ENCODE measurements at places on chromosomes 13 and 19.

- DNase-seq, result no peak
Measured at GRCh38 chr13:28794396-28794795, 25.7 kb upstream of the MTUS2 start.

GRCh38 chr13:104143760-104144416, 1077.7 kb upstream of the SLC10A2 start:
- peak; percentile 87 for DNase-seq

DNA sequence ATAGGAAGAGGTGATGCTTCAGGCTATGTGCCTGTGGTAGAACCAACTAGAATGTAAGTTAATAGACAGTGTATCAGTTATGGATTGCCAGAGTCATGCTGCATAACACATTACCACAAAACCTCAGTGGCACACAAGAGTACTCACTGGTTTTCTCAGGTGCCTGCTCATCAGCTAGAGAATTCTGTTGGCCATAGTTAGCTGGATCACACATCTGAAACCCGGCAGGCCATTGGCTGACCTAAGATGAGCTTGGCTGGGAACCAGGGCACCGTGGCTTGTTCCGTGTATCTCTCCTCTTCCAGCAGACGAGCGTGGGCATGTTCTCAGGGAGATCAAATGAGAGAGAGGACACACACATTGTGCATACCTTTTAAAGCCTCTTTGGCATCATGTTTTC, 76.7 kb downstream of the TEX26 start:
- no peak for DNase-seq

GRCh38 chr19:3211191-3211590, 13.3 kb upstream of the CELF5 start:
- no peak for DNase-seq

DNA sequence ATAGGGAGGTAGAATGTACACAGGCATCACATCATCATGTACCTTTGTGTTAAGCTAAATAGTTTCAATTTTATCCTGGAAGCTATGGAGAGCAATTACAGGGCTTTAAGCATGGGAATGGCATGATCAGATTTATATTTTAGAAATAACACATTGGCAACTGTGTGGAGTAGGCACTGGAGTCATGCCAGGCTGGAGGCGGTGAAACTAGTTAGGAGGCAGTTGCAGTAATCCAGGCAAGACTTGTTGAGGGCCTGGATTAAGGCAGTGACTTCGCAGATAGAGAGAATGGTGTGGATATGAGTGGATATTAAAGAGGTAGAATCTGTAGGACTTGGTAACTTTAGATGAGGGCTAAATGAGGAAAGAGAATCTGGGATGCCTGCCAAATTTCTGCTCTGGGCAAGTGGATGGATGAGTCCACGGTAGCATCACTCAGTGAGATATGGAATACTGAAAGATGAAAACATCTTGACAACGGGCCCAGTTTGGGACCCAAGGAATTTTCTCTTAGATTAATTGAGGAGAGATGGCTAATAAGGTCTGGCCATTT, 506.2 kb downstream of the FGF9 start:
- no peak for DNase-seq

GRCh38 chr19:55311797-55312196, 13.3 kb downstream of the TMEM150B start:
- DNase-seq, result no peak

DNA sequence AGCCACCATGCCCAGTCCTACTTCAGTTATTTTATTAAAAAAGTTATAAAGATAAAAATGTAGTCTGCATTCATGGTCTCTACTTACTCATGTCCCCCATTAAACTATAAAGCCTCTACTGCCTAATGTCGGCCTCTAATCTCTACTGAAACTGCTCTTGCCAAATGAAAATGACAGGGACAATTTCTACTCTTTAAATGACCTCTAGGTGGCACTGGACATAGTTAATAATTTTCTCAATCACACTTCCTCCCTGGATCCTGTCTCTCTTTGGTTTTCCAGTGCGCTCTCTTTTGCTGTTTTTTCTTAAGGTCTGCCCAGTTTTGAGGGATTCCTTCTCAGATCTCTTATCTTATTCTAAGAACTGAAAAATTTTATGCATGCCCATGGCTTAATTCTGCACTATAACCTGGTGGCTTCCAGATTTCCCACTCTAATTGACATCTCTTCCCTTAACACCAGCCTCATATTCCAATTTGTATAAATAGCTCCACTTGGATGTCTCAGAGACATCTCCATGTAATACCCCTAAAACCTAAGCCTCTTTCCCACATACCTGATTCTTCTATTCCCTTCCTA, 54.3 kb downstream of the MTMR6 start:
- DNase-seq, result no peak

DNA sequence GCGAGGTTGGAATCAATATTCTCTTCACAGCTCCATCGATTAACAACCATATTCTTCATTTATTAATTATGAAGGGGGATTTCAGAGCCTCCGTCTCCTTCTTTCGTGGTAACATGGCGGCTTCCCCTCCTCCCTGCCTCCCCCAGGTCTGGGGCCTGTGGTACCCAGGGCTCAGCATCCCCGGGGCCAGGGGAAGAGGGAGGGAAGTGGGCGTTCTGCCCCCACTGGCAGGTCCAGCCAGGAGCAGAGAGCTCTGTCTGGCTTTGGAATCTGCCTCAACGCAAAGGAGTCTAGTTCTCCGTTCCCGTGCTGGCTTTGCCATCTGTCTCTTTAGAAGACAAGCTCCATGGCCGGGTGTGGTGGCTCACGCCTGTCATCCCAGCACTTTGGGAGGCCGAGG, 37.8 kb upstream of the ONECUT3 start:
- DNase-seq, result no peak

DNA sequence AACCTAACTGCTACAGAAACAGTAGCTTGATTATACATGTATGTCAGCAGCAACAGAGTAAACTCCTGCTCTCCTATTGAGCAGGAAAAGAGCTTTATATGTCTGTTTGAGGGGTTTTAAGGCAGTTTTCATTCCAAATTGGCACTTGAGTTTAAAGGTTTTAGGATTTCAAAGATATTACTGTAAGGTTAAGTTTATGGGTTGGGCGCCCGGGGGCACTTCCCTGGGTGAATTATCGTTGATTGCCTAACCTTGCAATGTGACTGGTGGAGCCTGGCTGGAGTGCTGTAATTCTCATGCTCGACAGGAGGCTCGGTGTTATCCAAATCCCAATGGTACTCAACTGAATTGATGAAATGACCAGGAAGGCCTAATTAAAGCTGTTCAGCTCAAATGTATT, 1586.1 kb downstream of the OLFM4 start:
- peak; percentile 81 for DNase-seq

GRCh38 chr13:46667687-46668281, 114.8 kb downstream of the LRCH1 start:
- no peak for DNase-seq

DNA sequence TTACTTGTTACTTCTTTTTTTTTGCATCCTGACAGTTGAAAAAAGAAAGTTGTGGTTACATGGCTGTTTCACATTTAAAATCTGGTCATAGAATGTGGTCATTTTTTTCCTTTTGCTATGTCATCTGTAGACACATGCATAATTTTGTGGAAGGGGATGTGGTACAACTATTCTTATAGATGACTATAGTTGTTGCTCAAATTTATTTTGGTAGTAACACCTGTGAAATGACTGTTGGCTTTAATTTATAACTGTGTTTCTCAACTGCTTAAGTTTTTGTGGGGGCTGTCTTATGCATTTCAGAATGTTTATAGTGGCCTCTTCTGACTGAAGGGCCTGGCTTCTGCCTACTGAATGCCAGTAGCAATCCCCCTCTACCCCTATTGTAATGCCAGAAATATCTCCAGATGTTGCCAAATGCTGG, 130.5 kb downstream of the PAN3 start:
- no peak for DNase-seq

DNA sequence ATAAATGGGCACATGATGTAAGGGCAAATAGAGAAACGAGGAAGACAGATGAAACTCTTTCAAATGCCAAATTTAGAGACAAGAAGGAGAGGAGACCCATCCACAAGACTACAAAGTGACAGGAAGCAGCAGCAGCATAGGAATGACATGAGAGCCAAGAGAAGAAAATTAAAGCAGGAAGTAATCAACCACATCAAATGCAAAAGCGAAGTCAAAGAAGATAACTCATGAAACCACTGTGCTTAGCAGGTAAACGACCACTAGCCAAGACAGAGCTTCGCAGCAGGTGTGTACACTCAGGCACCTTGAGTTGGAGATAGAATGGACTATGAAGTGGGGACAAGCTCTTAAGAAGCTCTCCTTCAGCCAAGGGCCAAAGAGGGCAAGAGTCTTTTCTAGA, 64.1 kb downstream of the KLF12 start:
- no peak for DNase-seq

- no peak for DNase-seq
Measured at GRCh38 chr13:51831519-51831918, 13.5 kb downstream of the TMEM272 start.

- no peak for DNase-seq
Measured at GRCh38 chr13:101845245-101846020, 393.0 kb downstream of the ITGBL1 start.

DNA sequence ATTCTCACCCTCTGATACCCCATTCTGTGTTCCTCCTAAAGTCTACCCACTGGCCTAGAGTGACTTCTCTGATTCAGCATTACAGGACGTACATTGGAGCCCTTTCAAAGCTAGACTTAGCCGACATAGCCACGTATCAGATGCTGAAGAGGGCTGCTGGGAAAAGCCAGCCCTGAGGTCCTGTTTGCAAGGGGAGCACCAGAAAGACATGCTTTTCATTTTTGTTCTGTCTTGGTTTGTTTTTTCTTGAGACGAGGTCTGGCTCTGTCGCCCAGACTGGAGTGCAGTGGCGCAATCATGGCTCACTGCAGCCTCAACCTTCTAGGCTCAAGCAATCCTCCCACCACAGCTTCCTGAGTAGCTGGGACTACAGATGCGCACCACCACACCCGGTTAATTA, 6.3 kb upstream of the ZSWIM4 start:
- DNase-seq, result no peak

DNA sequence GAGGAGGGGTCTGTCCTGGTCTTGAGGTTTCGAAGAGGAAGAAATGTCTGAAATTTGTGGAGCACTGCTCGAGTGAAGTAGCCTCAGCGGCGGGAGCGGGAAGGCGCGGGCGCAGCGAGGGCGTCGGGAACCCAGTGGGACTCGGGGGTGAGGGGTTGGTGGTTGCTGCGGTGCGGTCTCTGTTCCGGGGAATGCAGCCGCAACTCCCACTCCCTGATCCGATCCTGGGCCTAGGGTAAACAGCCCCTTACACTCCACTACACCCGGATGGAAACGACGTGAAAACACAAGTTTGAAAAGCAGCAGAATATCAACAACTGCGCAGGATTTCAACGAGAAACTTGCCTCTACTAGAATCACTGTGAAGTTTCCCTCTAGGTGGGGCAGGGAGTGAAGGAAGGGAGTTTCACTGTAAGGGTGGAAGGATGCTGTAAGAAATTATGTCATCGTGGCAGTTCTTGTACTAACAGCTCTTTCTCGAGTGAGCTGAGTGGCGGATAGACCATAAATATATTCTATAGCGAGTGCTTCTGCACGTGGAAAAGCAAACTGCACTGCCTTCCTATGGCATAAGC, 2.0 kb upstream of the KLF12 start:
- peak; percentile 72 for DNase-seq

DNA sequence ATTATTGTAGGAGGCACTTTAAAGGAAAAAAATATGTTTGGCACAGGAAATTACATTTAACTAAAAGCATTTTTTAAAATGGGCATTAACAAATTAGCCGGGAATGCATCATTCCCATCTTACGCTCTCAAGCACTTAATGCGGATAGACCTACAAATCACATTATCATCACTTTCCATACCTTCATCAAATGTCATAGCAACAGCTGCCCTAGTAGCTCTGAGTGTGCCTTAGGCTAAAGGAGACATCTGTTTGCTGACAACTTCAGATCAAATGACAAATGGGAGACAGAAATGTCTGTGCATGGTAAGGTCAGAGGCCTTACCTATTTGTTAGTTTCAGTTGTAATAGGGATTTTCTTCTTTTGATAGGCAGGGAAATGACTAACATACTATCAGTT, 773.2 kb upstream of the SLC10A2 start:
- DNase-seq, result peak; percentile 82

DNA sequence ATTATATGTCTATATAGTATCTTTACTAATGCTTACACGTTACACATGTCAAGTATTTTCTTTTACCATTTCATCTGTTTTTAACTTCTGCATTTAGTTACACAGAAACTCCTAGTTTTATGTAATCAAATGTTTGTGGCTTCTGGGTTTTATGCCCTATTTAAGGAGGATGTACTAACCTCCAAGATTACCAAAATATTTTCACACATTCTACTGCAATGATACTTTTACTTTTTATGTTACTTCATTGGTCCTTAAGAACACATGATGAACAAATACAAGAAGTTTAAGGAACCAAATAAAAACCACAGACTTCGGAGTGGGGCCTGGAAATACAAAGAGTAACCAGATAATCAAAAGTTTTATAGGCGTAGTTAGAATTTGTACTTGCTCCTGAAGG, 37.2 kb downstream of the ZC3H13 start:
- no peak for DNase-seq

DNA sequence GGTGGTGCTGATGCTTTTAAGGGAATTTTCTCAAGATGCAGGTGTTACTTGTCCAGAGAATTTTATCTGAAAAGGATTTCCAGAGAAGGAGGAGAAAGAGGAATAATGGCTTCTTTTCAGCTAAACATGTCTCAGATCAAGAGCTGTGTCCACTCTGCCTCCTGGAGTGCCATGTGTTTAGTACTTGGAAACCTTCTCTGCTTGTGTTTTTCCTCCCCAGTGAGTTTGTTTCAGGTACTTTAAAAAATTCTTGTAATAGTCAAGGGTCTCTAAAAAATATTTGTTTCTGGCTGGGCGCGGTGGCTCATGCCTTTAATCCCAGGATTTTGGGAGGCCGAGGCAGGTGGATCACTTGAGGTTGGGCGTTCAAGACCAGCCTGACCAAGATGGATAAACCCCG, 22.7 kb downstream of the ZNF431 start:
- no peak for DNase-seq

GRCh38 chr13:58119351-58119750, 487.8 kb downstream of the PCDH17 start:
- no peak for DNase-seq

GRCh38 chr19:18058208-18059009, 28.3 kb downstream of the IL12RB1 start:
- peak; percentile 39 for DNase-seq

DNA sequence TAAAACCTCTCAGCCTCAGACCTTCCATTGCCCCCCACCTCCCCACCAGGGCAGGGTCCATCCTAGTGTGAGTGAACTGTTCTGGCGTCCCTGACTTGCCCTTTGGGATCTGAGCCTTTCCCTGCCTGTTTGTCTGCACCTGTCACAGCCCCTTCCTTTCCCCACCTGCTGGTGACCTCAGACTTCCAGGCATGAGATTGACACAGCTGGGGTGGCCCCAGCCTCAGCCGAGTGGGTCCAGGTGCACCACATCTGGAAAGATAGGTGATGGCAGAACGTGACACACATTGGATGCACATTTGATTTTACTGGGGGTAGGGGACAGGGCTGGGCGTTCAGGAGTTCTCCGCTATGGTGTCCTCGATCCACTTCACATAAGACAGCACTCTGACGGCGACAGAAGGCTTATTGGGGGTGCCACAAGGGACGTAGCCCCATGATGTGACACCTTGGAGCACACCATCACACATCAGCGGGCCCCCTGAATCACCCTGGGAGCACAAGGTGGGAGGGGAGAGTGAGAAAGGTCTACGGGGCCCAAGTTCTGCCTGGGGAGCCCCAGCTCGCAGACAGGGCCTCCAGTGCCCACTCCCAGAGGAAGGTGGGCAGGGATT, 4.6 kb downstream of the KLK1 start:
- no peak for DNase-seq
